ENCODE measurements at places on chromosomes 2 and 18.

DNA sequence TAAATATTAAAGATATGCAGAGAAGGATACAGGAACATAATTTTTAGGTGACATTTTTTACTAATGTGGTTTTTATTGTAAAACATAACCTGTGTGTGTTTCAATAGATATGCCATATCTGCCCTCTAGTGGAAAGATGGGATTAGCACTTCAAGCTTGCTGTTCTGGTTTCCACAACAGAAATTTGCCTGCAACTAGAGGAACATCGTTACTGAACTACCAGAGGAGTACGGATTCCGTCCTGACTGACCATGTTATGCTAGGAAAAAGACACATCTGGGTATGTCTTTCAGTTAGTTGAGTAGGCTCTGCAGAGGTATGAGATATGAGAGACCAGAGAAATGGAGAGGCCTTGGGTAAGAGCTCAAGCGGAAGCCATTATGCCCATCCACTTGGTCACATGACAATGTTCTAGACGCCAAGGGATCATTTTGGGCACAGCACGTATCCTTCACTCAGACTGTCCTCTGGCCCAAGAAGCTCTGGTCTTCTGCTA, 104.9 kb downstream of the MBD2 start:
- peak overlapping the region; percentile 66 for H3K4me3 ChIP-seq
- peaks cover 7% of the 10 kb centered on the region for H3K27me3 ChIP-seq
- peaks cover 3% of the 10 kb centered on the region for H3K4me1 ChIP-seq
- no peaks in the 10 kb centered on the region for H3K36me3 ChIP-seq

DNA sequence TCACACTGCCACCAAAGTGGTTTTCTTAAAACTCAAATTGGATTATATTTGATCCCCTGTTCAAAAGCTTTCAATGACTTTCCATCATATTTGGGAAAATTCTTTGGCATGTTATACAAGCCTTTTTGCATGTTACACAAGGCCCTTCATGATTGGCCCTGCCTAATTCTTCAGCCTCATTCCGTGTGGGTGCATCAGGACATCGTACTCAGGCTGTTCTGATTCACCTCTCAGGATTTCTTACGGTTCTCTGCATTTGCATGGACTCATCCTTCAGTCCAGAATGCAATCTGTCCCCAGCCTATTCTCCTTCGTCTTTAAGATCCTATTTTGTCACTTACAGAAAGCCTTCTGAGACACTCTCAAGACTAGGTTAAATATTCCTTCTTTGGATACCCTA, 107.8 kb downstream of the LYPD1 start:
- no peak overlapping the region for H3K27ac ChIP-seq
- no peak overlapping the region for H3K4me3 ChIP-seq
- peaks cover 2% of the 10 kb centered on the region for H3K27me3 ChIP-seq
- no peaks in the 10 kb centered on the region for H3K36me3 ChIP-seq
- H3K4me1 ChIP-seq, result no peaks in the 10 kb centered on the region

DNA sequence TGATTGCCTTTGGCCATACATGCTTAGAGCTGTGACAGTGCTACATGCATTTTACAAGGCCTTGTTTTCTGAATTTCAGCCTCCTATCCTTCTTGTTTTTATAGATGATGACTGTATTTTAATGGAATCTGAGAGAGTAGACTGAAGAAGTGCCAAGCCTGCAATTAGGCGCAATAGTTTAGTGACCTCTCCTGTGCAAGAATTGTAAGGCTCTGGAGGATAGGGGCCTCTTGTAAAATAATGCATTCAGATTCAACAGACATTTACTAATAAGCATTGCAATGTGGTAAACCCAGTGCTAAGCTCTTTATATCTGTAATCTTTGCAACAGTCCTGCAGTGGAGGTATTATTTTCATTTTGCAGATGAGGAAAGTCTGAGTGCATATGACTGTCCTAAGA, 105.5 kb downstream of the TDRD15 start:
- DNase-seq, result no peak
- H3K27ac ChIP-seq, result no peak overlapping the region
- H3K36me3 ChIP-seq, result no peaks in the 10 kb centered on the region
- no peaks in the 10 kb centered on the region for H3K27me3 ChIP-seq
- no peak overlapping the region for H3K4me3 ChIP-seq

DNA sequence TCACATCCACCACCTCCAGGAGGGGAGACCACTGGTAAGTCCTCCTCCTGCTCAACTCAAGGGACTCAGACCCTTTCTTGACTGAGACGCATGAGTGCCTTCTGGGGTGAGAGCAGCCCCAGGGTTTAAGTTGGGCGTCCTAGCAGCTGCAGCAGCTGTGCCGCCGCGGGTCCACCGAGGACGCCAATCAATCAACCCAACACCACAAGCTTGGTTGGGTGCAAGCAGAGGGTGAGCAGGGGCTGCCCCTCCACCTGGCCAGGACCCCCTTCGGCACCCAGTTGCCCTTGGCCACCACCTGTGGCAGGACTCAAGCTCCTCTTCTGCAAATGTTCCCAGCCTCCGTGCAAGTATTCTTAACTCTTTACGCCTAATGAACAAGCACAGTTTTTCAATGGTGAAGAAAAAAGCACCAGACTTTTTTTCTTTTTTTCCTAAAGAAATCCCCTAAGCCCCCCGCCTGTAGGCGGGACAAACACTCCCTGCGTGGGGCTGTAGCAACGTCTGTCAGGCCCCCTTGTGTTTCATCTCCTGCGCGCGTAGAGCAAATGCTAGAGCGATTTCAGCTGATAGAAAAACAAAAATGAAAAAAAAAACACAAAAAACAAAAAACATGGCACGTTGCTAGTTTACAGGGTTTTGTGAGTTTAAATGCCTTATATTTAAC, 197.1 kb downstream of the LOXHD1 start:
- no peaks in the 10 kb centered on the region for H3K36me3 ChIP-seq
- no peaks in the 10 kb centered on the region for H3K4me1 ChIP-seq
- no peak for DNase-seq
- no peak overlapping the region for H3K4me3 ChIP-seq

DNA sequence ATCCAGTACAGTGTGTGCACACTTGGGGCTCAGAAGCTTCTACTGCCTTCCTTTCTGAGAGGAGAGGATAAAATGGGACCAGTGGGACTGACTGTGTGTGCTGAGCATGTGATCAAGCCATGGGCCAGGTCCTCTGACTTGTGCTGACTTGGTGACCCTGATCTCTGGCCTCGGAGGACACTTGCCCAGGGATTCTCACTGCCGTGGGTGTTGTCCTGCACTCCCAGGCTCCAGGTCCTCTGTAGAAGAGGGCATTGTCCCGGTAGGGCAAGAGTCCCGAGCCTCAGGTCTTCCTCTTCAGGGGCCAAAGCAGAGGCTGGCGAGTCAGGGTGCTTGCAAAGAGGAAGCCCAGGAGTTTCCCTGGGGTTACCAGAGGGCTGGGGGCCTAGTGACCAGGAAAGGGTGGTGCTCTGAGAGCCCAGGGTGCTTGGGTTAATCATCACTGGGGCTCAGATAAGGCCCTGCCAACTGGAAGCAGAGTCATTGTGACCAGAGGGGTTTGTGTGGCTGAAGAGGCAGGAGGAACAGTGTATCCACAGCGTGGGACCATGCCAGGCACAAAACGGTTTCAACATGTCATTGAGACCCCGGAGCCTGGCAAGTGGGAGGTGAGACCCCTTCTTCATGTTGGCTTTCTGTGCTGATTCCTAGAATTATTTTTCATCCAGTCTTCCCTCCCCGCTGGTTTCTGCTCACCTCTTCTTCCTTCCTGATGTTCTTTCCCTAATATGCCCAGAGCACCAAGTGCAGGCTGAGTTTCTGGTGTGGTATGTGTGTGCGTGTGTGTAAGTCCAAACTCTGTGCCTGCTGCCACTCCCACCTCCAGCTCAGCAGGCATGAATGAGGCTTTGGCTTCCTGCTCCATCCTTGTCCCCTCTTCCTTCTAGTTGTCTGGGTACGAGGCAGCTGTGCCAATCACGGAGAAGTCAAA, at the start of gene GCKR:
Gene GCKR, plus strand, starts transcription at position 483 of the 931 bp plus-strand sequence. Its CDS starts 66 bp downstream, at position 549.
- peak within 1 kb of the TSS; percentile 88 for H3K4me3 ChIP-seq
- H3K27ac ChIP-seq, result peak within 1 kb of the TSS; percentile 85
- peaks cover 7% of the 10 kb centered on the region for H3K4me1 ChIP-seq
- DNase-seq, result no peak

GRCh38 chr2:215060861-215061536, 77.4 kb downstream of the ABCA12 start:
- H3K36me3 ChIP-seq, result no peaks in the 10 kb centered on the region
- no peaks in the 10 kb centered on the region for H3K4me1 ChIP-seq
- no peak overlapping the region for H3K27ac ChIP-seq
- no peak overlapping the region for H3K4me3 ChIP-seq
- peaks cover 5% of the 10 kb centered on the region for H3K27me3 ChIP-seq

DNA sequence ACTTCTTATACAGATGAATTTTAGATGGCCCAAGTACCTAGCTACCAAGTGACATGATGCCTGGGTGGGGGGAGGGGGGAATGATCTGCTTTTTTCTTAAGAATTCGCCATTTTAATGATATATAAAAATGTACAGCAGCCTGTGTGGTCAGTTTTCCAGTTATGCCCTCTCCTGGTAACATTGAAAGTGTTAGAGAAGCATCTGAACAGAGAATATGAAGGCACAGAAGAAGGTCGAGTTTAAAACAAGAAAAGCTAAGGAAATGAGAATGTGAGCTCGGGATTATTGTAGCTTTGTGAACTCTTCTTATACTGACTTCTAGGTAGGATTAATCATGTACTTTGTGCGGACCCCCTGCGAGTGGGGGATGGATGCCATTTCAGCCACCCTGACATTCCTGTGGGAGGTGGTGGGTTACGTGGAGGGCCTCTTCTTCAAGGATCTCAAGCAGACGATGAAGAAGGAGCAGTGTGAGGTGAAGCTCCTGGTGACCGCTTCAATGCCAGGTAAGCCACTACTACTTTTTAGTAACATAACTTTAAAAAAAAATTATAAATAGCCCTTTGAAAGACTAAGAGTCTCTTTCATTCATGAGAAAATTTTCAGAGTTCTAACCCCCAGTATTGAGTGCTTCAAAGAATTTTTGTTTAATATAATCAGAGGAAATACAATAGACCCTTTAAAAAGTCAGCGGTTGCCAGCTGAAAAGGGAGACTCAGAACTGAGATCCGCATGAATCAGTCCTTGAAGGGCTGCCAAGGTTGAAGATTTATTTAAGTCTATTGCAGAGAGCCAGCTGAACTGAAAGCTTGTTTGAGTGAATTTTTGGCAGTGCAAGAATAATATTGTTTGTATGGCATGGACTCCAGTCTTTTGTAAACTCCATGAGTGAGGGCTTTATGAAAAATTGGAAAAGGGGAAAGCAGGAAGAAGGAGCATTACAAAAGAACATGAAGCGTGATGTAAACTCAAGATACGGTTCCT, 68.6 kb upstream of the RPE start:
- no peaks in the 10 kb centered on the region for H3K4me1 ChIP-seq
- DNase-seq, result no peak
- no peaks in the 10 kb centered on the region for H3K36me3 ChIP-seq

DNA sequence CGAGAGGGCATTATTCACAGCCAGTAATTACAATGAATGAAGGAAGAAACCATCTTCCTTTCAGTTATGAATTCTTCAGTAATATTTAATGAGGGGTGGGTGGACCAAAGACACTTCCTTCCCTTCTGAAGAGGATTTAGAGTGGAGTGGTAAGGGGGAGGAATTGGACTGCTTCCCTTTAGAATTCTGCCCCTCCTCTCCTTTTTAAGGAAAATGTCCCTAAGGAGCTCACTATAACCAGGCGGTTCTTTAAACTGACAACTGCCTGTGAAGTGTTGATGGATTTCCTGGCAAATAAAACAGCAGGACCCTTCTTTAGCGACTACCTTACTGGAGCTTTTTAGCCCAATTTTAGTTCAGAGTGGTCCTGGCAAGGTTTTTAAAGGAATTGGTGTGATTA, 86.4 kb downstream of the LIMS1 start:
- peaks cover 27% of the 10 kb centered on the region for H3K4me1 ChIP-seq
- no peak for DNase-seq
- peak overlapping the region; percentile 17 for H3K4me3 ChIP-seq
- peak overlapping the region; percentile 80 for H3K27ac ChIP-seq

GRCh38 chr2:100142393-100142792, at the start of gene AFF3:
Gene AFF3, minus strand, starts transcription at chr2:100142590. Its CDS starts 38,136 bp downstream, at chr2:100104454.
- peaks cover 47% of the 10 kb centered on the region for H3K4me1 ChIP-seq
- peak; percentile 77 for DNase-seq
- no peaks in the 10 kb centered on the region for H3K27me3 ChIP-seq
- H3K36me3 ChIP-seq, result peaks cover 13% of the 10 kb centered on the region
- H3K4me3 ChIP-seq, result peak within 1 kb of the TSS; percentile 96

DNA sequence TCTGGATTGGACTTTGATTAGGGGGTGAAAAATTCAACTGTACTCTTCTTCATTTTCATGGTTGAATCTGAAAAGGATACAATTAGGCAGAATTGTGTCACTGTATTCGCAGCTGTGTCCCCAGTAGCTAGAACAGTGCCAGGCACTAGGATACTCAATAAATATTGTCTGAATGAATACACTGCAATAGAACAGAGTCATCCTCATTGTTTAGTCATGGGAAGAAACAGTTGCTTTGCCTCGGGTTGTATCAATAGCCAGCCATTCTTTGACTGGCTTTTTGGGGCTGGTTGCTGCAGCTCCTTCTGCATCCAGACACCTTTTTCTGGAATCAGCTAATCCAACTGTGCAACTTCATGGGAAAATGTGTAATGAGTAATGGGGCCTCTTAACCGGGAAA, 18.1 kb upstream of the DYNC1I2 start:
- no peak overlapping the region for H3K27ac ChIP-seq
- no peaks in the 10 kb centered on the region for H3K36me3 ChIP-seq
- peaks cover 2% of the 10 kb centered on the region for H3K27me3 ChIP-seq
- H3K4me3 ChIP-seq, result no peak overlapping the region

DNA sequence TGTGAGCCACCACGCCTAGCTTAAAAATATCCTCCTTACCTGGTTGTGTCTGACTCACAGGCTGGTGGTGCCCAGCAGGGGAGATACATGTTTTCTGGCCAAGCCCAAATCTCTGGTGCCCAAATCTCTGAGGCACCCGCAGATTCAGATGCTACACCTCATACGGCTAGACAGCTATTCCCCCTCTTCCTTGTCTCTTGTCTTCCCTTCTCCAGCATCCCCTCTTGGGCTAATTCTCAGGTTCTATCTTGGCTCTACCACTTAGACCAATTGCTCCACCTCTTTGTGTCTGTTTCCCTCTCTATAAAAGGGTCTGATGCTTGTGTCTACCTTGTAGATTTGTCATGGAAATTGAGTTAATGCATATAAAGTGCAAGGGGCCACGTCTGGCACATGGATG, 13.4 kb downstream of the LAMA3 start:
- H3K4me1 ChIP-seq, result peaks cover 2% of the 10 kb centered on the region
- H3K27me3 ChIP-seq, result peaks cover 17% of the 10 kb centered on the region
- no peak for DNase-seq

- H3K27ac ChIP-seq, result no peak overlapping the region
- peaks cover 4% of the 10 kb centered on the region for H3K27me3 ChIP-seq
- peaks cover 1% of the 10 kb centered on the region for H3K36me3 ChIP-seq
- DNase-seq, result no peak
- H3K4me3 ChIP-seq, result no peak overlapping the region
Measured at GRCh38 chr2:63818271-63818670, 23.4 kb upstream of the UGP2 start.

DNA sequence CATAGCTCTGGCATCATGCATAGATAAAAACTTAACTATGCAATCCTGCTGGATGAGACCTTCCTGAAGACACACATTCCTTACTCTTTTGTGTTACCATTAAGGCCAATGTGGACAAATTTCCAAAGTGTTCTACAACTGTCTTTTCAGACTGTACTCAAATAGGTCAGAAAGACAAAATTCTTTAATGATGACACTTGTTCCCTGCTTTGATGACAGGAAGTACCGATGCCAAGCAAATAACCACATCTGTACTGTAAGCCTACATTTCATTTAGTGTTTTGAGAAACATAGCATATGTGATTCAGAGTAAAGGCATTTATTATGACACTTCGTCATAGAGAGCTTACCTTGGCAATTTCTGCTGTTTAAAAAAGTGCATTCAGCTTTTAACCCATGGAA, 55.0 kb downstream of the PMAIP1 start:
- no peaks in the 10 kb centered on the region for H3K27me3 ChIP-seq
- no peak for DNase-seq
- peaks cover 20% of the 10 kb centered on the region for H3K4me1 ChIP-seq
- no peak overlapping the region for H3K4me3 ChIP-seq
- H3K27ac ChIP-seq, result no peak overlapping the region

Data from memory B cell (primary cell).